ENCODE measurements at places on chromosomes 16 and 17.
A peak's percentile ranks its signal among the peaks of the same experiment; 100 is the strongest.

- no peak for DNase-seq
Measured at GRCh38 chr16:85767531-85767930, 16.6 kb upstream of the C16orf74 start.

DNA sequence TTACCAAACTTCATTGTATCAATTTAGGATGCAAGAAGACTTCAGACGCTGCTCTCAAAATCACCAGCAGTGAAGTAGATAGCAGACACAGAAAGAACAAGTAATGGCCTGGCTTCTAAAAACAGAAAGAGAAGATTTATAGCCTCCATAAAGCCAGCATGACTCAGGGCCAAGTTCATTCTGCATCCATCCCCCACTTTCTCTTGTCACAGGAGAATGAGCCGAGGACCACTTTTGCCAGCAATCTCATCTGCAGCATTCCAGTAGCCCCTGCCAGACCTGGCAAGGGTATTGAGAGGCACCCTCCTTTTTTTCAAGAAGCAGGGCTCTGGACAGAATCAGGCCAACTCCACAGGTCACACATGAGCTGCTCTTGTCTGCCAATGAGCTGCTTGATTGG lies 355.4 kb upstream of the SOX9 start:
- peak; percentile 77 for DNase-seq

- no peak for DNase-seq
Measured at GRCh38 chr16:16001596-16002255, 52.3 kb downstream of the ABCC1 start.

GRCh38 chr16:64736857-64737256 lies 385.0 kb downstream of the CDH11 start:
- DNase-seq, result no peak

- DNase-seq, result no peak
Measured at GRCh38 chr16:67942200-67942509, 1.8 kb downstream of the LCAT start.

GRCh38 chr16:79792664-79793351 lies 192.3 kb upstream of the MAF start:
- peak; percentile 38 for DNase-seq

DNA sequence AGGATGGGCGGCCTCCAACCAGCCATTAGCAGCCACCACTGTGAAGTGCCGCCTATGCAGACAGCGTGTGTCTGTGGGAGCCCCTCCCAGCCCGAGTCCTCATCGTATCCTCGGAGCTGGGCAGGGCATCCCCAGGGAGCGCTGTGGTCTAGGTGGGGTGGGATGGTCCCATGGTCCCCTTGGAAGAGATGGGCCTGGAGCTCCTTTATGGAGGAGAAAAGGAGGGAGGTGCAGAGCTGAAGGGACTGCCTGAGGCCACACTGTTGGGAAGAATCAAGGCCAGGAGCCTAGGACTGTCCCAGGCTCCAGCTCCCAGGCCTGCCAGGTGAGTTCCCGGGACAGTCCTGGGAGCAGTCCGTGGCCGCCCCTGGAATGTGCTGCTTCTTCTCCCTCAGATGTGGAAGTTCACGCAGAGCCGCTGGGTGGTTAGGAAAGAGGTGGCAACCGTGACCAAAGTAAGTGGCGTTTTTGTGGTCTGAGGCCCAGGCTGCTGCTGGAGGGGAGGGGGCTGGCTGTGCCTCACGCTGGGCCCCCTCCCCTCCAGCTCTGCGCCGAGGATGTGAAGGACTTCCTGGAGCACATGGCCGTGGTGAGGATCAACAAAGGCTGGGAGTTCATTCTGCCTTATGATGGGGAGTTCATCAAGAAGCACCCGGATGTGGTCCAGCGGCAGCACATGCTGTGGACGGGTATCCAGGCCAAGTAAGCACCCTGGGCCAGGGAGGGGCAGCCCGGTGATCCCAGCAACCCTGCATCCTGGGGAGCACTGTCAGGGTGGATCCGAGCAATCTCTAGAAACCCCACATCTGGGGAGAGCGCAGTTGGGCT lies 27.0 kb downstream of the POLR3E start:
- DNase-seq, result no peak
